Hindlimb muscle (tissue), 1 donor: ENCODE measurements at places on chromosomes 5 and 9. TPM values are rescaled to one million over a fixed set of nuclear protein-coding genes. Genes with fewer than 3 reads are reported as not detected.

DNA sequence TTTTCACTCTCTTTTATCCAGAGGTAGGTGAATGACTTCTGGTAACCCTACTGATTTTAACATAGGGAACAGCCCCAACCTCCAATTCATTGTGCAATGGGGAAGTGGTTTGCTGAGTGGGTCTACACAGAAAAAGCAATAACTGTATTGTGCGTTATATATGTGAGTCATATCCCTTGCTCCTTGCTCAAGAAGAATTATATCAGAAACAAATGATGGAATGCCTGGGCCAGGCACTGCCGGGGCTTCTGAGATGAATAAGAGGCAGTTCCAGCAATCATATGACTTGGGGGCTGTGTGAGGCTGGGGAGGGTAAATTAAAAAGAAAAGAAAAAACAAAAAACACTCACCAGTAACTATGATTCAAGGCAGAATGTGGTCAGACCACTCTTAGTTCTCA lies 79.2 kb upstream of the ABCA1 start:
- DNase-seq: no peak

DNA sequence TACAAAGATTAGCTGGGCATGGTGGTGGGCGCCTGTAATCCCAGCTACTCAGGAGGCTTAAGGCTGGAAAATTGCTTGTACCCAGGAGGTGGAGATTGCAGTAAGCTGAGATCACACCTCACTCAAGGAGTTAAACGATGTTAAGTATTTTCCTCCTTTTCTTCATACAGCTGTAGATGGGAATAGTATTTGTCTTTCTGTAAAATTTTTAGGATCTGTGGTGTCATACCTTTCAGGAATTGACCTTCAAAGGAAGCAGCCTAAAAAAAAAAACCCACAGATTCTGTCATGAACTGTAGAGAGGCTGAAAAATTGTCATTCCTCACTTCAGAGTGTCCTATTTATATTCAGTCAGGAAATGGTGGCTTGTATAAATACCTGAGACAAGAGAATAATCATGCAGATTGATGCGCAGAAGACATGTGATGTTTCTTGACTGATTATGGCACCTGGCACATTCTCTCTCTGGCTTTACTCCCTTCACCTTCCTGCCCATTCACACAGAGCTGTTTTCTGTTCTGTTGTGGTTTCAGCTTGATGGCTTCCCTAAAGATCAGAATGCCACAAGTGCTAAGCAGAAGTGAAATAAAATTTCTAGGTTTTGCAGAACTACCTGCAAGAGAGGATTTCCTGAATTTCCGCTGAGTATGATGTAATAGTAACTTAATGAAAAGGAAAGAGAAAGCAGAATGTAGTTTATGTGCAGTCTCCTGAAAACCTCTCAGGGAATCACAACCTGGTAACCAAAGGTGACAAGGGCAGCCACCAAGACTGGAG lies 3.8 kb downstream of the IFNA1 start:
- DNase-seq: no peak

Gene ZNF883
- 3.7 TPM for polyA plus RNA-seq

Gene OTP
- polyA plus RNA-seq: not detected

GRCh38 chr5:61783481-61783880 lies 451.4 kb downstream of the ZSWIM6 start:
- DNase-seq: no peak

Gene GABRA6
- not detected for polyA plus RNA-seq
